RCC 7860 (cell line): ENCODE measurements at places on chromosomes 16 and 17.

GRCh38 chr16:14289692-14290340 lies 218.7 kb downstream of the MRTFB start:
- no peak for DNase-seq

GRCh38 chr17:17492571-17492970 lies 3.6 kb downstream of the RASD1 start:
- no peak for DNase-seq

DNA sequence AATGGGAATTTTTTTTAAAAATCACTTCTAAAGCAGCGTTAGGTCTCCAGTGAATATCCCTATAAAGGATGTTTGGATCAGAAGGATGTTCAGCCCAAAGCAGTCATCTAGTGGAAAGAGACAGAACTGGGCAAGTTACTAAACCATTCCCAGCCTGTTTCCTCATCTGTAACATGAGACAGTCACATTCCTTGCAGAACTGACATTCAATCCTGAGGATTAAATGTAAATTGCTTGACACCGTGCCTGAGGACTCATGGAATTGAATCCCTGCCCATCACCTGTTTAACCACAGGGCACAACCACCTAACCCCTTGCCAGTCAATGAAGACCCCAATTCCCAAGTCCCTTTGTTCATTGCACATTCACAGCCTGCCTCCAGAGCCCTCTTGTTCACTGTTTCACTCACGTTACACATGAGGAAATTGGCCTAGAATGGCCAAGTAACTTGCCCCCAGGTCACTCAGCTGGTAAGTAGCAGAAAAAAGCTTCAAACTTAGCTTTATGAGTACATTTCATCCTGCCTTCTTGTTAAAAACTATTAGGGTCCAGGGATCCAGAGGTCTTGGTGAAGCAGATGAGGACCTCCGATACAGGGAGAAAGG lies 1.4 kb downstream of the CMTM2 start:
- DNase-seq = no peak

DNA sequence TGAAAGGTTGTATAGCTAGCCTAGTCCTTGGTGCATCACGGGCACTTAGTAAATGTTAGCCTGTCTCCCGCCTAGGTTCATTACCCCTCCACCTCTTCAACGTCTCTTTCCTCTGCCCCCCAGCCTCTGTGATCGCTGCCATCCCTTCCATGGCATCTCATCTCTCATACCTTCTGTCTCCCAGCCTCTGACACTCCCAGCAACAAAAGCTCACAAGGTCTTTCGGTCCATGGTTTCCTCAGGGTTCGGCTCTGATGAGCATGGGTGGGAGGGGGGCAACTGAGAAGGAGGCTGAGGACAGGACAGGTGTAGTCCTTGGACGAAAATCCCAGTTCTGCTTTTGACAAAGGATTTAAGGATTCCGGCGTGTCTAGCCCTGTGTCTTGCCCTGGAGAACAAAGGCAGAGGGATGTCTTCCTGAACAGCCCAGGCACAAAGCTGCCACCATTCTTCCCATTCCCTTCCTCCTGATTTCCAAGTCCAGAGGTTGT lies 16.7 kb downstream of the CCR7 start:
- no peak for DNase-seq

GRCh38 chr16:7057458-7057857 lies 275.2 kb upstream of the RBFOX1 start:
- DNase-seq = no peak

GRCh38 chr17:31824766-31825360 lies 34.2 kb downstream of the COPRS start:
- no peak for DNase-seq

GRCh38 chr17:37168731-37169353 lies 206.9 kb upstream of the C17orf78 start:
- DNase-seq = no peak

- no peak for DNase-seq
Measured at GRCh38 chr16:54143934-54144571, 142.5 kb downstream of the IRX3 start.
